NCI-H774 (cell line): ENCODE measurements at places on chromosomes 16 and 17.

DNA sequence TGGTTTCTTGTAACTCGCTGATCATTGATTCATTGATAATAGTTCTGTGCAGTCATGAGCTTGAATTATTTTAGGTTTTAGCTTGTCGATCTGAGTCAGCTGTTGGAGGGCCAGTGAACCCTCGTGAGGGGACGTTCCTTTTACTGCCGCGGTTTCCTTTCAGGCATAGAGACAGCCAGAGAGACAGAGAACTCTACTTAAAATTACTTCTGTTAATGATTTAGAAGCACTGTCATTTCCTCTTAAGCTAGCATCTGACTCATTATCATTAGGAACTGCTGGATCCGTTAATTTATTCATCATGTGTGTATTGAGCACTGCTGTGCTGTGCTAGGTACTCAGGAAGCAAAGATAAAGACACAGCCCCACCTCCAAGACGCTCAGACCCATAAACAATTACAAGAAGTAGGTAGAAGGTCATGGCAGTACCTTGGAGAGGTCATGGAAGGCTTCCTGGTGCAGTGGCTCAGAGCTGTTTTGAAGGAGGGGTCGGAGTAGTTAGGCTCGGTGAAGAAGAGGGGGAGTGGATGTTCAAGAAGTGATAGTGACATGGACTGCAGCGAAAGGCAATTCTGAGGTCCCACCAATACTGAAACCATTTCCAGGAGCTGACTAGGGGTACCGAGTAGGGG lies 3.3 kb downstream of the PGS1 start:
- DNase-seq: no peak

- DNase-seq: no peak
Measured at GRCh38 chr17:79010304-79010646, 711 bp upstream of the CANT1 start.

- no peak for DNase-seq
Measured at GRCh38 chr17:44926821-44927525, 11.7 kb upstream of the GFAP start.

DNA sequence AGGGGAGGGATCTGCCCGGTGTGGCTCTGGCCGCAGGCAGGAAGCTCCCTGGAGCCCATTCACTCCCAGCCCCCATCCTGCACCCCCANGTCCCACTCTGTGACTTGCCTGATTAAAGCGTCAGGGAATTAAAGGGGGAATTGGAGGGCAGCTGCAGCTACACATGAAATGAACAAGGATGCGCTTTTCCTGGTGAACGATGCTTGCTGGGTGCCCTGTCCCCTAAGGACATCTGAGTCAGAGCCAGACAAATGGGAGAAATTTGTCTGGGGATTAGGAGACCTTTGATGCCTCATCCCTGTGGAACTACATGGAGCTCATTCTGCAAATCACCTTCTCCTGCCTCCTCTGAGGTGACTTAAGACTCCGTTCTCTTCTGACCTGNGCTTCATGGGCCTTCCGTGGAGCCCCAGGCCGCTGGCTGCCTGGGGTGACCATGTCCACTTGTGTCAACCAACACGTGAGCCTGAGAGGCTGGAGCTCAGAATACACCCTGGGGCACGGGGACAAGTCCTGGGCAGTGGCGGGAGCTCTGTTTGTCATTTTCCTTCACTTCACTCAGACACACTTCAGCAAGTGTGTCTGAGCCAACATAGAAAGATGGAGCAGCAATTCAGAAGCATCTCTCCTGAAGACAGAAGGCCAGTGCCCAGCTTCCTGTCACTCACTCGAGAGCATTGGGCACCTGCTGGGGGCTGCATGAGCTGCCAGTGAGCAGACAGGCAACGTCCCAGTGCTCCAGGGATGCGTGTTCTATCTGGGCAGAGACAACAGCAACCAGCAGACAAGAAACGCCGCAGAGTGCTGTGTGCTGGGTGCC lies 54.1 kb downstream of the METRNL start:
- no peak for DNase-seq

DNA sequence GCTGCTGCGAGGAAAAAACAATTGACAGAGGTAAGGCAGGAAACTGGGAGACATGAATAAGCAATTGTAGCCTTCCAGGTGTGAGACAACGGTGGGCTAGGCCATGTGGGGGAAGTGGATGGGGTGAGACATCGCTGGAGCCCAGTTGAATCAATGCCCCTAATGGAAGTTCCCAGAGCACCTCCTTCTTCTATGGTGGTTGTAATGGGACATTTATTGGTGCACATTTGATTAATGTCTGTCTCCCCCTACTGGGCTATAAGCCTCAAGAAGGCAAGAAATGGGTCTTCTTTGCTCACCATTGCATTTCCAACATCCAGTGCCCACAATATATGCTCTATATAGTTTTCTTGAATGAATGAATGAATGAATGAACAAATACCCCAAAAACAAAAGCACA lies 22.7 kb upstream of the CD300E start:
- DNase-seq: no peak

GRCh38 chr17:16936536-16937310 lies 35.2 kb downstream of the TNFRSF13B start:
- no peak for DNase-seq

DNA sequence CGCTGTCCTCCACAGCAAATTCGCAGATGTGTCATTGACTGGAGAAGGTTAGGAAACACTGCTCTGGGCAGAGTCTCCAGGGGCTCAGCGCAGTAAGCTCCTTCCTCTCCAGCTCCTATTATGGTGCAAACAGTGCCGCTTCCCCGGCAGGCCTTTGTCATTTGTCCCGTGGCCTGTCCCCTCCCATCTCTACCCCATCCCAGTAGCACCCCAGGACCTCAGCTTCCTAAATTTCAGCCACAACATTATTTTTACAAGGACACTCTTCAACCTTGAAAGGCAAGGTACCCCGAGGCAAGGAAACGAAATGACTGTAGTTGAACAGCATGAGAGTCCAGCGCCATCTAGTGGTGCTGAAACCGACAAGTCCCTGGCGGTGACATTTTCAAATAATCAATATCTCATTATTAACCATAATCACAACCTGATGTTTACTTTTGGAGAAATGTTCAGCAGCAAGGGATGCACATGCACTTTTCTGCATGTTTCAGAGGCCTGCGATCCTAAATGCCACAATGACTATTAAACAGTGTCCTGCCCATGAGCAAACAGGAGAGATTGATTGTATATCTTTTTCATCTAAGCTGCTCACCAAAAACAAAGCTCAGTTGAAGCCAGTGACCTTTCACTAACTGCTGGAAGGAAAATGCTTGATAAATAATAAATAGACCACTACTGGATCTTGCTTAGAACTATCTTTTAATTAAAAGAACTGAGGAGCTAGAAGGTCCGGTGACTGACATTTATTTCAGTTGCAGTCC lies 16.5 kb downstream of the MRPS23 start:
- DNase-seq: peak; percentile 69

DNA sequence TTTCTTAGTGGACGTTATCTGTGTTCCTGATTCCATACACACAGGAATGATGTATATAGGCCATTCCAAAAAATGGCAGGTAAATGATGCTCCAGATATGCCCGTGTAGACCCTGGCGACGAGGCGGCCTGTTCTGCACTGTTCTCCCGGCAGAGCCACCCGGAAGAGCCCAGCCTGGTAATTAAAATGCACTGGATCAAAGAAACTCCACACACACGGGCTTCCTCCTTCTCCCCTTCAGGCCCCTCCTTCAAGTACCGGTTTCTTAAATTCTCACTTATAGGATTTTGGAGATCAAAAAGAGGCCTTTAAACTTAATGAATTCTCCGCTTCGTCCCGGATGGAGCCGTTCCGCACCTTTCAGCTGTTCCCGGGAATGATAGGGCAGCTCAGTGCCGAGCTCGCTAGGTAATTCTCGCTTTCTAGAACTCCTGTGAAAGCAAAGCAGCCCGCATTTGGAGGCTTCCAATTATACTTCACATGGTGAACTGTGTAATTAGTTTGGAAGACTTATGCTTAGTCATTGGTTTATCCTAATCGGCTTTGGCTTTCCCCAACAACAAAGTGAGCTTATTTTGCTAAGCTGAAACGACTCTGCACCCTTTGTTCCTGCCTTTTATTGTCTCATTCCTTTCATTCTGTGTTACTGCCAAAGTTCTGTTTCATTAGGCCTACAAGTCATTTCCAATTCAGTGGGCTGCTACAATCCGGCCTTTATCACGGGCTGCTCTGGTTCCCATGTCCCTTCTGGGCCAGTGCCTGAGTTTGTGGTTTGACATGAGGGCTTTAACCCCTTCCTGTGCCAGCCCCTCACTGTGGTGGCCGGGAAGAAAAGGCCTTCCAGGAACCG lies 150.0 kb downstream of the MSI2 start:
- no peak for DNase-seq

GRCh38 chr17:416293-417206 lies 63.9 kb upstream of the RPH3AL start:
- DNase-seq: no peak
